Midbrain (tissue), 1 donor: ENCODE measurements at places on chromosomes 3 and 15.

DNA sequence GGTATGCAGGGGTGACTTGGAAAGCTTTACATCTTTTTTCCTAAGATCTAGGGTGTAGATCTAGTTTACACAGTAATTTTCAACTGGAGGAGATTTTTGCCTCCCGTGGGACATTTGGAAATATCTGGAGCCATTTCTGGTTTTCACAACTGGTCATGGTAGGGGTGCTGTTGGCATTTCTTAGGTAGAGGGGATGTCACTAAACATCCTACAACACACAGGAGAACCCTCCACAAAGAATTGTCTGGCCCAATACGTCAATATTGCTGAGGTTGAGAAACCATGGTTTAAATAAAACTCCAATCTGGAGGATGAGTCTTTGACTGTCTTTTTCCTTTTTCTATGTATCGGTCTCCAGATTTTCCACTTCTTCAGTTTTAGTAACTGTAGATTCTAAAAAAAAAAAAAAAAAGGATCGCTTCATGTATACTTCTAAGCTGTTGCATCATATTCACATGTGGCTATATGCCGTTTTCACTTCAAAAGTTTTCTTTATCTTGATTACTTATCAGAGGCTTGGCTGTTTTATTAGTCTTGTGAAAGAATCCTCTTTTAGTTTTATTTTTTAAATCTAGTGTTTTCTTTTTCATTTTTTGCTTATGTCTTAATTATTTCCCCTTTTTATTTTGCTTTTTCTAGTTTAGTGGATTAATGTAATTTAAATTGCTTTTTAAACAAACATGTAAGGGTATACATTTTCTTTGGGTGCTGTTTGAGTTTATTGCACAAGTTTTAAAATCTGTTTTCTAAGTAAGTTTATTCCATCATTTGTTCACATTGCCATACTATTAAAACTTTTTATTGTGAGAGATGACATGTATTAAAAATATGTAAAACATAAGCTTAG, 21.2 kb downstream of the UBE2Q2 start:
- DNase-seq = no peak

DNA sequence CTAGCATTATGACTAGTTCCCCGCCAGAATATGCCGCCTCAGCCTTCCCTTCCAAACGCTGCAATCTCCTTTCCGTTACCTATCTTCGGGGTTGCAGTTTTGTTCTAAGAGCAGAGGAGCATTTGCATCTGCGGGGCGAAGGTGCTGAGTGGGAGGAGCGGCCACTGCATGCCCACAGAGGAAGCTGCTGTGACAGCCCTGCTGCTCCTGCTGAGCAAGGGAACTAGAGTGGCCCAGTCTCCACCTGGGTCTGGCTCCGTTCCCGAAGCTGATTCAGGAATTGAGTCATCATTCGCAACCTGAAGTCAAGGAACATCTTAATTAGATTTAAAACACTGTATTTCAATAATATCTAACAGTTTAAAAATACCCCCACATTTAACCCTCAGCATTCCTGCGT, 98.2 kb upstream of the TJP1 start:
- no peak for DNase-seq

- no peak for DNase-seq
Measured at GRCh38 chr3:168029705-168030104, 66.0 kb downstream of the GOLIM4 start.

- no peak for DNase-seq
Measured at GRCh38 chr3:150599611-150600297, 3.4 kb upstream of the SELENOT start.

GRCh38 chr15:61827131-61827530, 233.1 kb downstream of the VPS13C start:
- DNase-seq = no peak

DNA sequence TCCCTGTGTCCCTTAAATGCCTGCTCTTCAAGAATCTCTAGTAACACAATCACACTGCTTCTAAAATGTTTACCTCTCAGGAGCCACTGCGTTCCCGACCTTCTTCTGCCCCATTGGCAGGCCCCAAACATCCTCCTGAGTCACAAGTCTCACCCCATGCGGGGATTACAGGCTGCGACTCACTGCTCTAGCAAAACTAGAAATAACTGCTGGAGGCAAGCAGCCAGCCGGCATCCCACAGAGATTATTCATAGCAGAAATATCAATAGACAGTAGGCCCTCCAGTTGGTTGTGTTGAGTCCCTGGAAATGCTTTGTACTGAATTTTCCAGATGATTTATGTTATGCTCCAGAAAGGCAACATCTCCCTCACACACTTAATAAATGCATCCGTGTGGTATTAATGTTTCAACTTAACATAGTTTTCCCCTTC, 64.8 kb downstream of the RFTN1 start:
- no peak for DNase-seq

DNA sequence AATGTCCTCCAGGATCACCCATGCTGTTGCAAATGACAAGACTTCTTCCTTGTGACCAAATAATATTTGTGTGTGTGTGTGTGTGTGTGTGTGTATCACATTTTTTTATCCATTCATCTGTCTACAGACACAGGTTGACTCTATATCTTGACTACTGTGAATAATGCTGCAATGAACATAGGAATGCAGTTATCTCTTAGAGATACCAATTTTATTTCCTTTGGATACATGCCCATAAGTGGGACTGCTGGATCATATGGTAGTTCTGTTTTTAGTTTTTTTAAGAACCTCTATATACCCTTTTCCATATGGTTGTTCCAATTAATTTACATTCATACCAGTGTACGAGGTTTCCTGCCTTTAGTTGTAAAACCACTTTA, 41.7 kb downstream of the GPR176 start:
- DNase-seq = no peak

- DNase-seq = no peak
Measured at GRCh38 chr15:60830479-60830878, 351.5 kb upstream of the ICE2 start.

DNA sequence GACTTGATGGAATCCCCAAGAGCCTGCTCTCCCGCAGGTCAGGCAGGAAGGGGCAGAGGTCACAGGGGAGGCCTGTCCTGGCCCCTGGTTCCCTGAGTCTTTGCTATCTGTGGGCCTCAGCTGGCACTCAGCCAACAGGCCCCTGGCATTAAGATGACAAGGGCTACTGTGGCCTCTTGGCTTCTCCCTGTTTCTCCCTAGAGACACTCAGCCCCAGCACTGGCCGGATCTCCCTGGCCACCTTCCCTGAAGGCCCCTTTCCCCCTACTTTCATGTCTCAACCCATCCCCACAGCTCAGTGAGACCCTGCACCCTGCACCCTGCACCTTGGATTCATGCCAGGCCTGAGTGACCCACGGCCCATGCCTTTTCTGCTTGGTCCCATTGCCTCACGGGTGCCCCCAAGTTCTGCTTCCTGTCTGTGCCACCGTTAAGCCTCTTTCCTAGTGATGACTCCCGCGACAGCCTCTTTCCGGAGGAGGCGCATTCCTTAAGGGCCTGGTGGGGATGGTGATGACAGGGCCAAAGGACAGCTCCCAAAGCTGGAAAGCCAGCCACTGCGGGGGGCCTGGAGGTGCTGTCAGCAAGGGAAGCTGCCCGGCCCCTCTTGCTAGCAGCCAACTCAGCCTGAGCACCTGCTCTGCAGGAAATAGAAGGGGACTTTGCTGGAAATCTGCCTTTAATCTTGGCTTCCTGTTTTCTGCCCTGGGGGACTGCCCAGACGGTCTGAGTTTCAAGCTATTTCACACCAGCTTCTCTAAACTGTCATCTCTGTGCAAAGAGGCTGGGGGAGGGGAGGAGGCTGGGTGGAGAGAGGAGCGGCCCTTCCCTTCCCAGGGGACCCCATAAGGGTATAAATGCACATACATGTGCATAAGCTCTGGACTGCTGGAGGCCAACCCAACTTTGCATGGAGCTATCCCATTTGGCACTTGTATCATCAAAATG, 4.8 kb upstream of the CSK start:
- DNase-seq = peak; percentile 21

DNA sequence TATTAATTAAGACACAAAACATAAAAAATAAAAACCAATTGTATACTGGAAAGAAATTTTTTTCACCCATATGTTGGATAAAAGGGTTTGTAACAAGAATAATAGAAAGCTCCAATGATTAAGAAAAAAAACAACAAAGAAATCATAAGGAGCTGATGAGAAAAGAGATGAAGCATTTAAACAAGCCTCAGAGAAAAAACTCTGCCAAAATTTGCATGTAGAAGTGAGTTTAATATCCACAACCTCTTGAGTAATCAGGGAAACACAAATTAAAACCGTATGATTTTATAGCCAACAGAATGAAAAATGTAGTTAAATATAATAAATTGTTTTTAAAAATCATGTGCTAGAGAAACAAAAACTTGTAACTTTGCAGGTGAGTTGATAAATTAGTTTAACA, 192.9 kb downstream of the BCHE start:
- DNase-seq = no peak

GRCh38 chr15:95558916-95559315, 771.6 kb upstream of the NR2F2 start:
- DNase-seq = no peak

DNA sequence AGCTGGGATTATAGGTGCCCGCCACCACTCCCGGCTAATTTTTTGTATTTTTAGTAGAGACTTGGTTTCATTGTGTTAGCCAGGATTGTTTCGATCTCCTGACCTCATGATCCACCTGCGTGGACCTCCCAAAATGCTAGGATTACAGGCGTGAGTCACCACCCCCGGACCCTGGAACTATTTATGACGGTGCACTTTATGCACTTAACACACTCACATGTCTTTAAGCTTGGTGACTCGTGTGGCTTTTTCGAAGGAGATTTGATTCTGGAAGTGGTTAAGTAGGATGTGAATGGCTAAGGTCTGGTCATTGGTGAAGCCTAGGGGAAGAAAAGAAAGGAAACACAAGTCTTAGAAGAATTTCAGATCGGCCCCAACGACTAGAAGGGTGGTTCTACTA, 20.3 kb downstream of the BBS4 start:
- no peak for DNase-seq

DNA sequence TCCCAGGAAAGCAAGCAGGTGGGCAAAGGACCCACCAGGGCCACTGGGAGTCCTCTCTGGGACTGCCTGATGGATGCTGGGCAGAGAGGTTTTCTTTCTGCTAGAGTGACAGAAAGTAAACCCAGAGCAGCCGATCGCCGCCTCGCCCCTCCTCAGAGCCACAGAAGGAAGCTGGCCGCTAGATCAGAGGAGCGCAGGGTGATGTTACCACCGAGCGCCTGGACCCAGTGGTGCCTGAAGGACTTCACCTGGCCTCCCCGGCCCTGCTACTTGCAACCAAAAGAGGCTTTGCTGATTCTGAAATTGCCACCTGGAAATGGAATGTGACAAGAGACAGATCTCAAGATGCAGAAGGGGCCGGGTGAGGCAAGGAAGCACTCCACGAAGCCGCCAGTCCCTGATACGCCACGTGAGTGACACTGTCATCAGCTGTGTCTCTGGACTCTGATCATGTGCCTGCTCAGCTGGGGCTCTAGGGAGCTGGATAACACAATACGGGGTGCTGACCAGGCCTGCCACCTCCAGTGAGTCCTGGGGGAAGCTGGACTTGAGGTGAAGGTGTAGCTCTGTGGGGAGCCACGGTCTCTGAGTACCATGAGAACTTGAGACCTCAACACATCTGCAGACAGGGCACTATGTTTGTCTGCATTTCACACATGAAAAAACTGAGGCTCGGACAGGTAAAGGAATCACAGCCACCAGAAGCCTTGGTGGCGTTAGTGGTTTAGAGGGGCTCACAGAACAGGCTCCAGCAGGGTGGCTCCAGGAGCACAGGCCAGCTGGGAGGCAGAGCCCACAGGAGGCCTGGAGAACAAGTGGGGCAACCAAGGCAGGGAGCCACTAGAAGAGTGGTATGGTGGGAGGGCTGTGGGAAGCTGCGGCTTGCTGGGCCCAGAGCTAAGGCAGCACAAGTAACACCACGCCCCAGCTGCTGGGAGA, 137.9 kb upstream of the PRR20G start:
- no peak for DNase-seq

DNA sequence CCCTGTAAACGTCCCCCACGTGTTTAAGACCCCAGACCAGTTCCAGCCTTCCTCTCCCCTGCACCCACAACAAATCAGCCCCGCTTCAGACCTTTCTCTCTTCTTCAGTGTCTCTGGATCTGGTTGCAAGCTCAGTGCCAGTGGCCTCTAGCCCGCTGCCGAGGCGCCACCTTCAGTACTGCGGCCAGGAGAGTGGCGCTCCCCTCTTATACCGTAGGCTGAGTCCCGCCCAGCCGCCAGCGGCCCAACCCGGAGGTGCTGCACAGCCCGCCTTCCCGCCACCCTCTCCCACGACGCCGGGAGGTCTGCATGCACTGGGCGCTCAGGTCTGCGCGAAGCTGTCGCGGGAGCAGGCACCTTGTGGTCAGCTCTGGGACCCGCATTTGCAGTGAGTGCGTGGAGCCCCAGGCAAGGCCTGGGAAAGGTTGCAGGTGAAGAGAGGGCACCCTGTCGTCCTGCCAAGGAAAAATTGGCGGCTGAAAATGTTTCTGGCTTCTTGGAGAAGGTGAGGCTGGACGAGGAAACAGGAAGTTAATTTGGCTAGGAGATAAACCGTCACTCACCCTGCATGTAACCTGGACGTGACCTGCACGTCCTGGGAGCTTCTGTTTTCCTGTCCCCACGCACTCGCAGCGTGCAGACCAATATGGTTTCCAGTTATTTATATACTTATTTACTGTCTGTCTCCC, at the start of gene C2CD4B:
C2CD4B (minus strand) TSS at position 182 of the 689 bp plus-strand sequence. CDS start 301 bp downstream, outside the sequence.
- no peak for DNase-seq

DNA sequence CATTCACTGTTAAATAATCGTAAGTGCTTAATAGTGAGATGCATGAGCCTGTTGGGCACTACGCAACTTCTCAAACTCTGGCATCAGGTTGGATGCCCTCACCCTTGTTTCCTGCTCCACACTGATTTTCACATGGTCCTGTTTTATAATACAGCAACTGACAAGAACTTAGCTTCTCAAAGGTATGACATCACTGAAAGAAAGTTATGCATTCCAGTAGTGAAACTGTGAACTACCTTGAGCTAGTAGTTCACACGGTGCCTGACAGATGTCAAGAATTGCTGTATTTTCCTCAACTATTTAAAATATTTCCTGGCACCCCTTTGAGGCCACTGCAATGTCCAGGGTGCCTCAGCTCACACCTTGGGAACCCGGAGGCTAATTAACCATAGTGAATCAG, 327.5 kb downstream of the RORA start:
- no peak for DNase-seq

DNA sequence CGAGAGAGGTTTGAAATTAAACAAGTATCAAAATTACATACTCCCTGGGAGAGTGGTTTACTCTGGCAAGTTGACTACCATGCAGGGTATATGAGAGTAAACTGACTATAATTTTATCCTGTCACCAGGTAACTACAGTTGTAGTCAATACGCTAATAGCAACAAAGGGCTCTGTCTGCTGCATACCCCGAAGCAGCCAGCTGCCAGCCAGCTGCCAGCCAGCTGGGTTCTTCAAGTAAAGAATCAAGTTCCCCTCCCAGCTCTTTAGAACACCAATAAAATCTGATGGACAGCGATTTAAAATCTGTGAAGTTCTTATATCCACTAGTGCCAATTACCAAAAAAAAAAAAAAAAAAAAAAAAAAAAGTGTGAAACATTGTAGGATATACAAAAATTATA, 417.7 kb upstream of the CFAP20DC start:
- no peak for DNase-seq

GRCh38 chr3:18099611-18100010, 325.5 kb downstream of the SATB1 start:
- DNase-seq = no peak

- no peak for DNase-seq
Measured at GRCh38 chr3:165439765-165440164, 243.6 kb upstream of the SLITRK3 start.

- no peak for DNase-seq
Measured at GRCh38 chr15:67943475-67943874, 103.6 kb upstream of the RNU6-1 start.
